ENCODE measurements at places on chromosomes 6 and 20. TPM values are rescaled to one million over a fixed set of nuclear protein-coding genes. Genes with fewer than 3 reads are reported as not detected.

SMLR1 gene
- total RNA-seq = not detected

BPIFB2 gene
- total RNA-seq = not detected

GJA10 gene
- not detected for total RNA-seq

CFB gene
- not detected for total RNA-seq

ELOVL4 gene
- 2.2 TPM for total RNA-seq

RGS17 gene
- not detected for total RNA-seq

CTCFL gene
- not detected for total RNA-seq

DEFB124 gene
- not detected for total RNA-seq

CLPSL2 gene
- not detected for total RNA-seq

POLR1H gene
- total RNA-seq = 52.7 TPM

NOTCH4 gene
- total RNA-seq = 1.4 TPM

SNAI1 gene
- total RNA-seq = 0.52 TPM

MBOAT1 gene
- 11.6 TPM for total RNA-seq

All from activated CD8-positive, alpha-beta memory T cell treated with anti-CD3 and anti-CD28 coated beads for 36 hours (primary cell).